ENCODE measurements at places on chromosomes 5 and 9. TPM values are rescaled to one million over a fixed set of nuclear protein-coding genes. Genes with fewer than 3 reads are reported as not detected.

- no peaks in the 10 kb centered on the region for H3K27me3 ChIP-seq
- no peak overlapping the region for H3K4me3 ChIP-seq
These were observed 410.9 kb downstream of the BNC2 start for GRCh38 chr9:16459421-16460148.

The PCDHB15 gene
- total RNA-seq: 9.4 TPM

GRCh38 chr5:62199792-62200716 lies 106.0 kb upstream of the KIF2A start:
- DNase-seq: no peak
- H3K27ac ChIP-seq: no peak overlapping the region
- no peak overlapping the region for H3K4me3 ChIP-seq
- H3K36me3 ChIP-seq: no peaks in the 10 kb centered on the region
- no peaks in the 10 kb centered on the region for H3K4me1 ChIP-seq
- no peaks in the 10 kb centered on the region for H3K27me3 ChIP-seq

DNA sequence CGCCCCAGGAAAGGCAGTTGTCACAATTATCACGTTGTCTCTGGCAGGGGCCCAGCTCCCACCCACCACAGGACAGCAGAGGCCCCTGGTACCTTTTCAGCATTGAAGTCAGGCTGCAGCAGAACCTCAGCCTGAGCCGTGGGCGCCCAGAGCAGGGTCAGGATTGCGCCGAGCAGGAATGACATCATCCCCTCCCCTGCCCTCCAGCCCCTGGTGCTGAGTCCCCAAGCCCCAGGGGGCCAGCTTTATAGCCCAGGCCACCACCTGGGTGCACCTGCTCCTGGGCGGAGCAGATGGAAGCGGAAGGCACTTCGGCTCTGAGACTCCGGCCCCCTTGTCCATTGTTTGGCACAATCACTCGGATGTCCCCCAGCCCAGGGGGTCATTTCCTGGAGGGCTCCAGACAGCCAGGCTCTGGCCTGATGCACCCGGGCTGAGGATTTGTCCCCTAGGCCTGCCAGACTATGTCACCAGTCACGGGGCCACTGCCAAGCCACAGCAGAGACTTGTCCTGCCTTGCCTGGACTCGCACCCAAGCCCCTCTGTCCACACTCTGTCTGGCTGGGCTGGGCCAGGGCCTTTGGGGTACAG lies at the start of gene LCN15:
Gene LCN15 (minus strand): TSS at position 218 of the 591 bp plus-strand sequence. CDS start 30 bp downstream, at position 188.
- peaks cover 25% of the 10 kb centered on the region for H3K27me3 ChIP-seq
- peaks cover 10% of the 10 kb centered on the region for H3K4me1 ChIP-seq
- H3K27ac ChIP-seq: no peak within 1 kb of the TSS
- H3K36me3 ChIP-seq: no peaks in the 10 kb centered on the region
- no peak within 1 kb of the TSS for H3K4me3 ChIP-seq
- no peak for DNase-seq

GRCh38 chr9:117616431-117616831 lies 87.8 kb upstream of the TLR4 start:
- no peak overlapping the region for H3K4me3 ChIP-seq
- H3K27ac ChIP-seq: no peak overlapping the region
- H3K4me1 ChIP-seq: no peaks in the 10 kb centered on the region
- no peaks in the 10 kb centered on the region for H3K36me3 ChIP-seq
- no peaks in the 10 kb centered on the region for H3K27me3 ChIP-seq

DNA sequence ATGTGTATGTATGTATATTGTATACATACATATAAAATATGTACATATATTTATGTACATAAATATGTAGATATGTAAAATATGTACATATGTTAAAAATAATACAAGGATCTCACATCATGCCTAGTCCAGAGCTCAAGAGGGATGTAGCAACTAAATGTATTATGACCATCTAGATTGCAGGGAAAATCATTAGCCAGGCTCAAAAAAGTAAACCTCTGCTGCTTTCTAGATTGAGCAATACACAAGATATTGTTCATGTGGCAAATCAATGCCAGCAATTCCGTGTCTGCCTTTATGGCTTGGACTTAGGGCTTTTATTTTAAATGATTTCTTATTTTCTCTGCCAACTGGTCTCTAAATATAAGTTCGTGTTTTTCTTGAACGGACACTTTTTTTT lies 65.2 kb downstream of the RAI14 start:
- no peak overlapping the region for H3K4me3 ChIP-seq
- H3K4me1 ChIP-seq: peaks cover 15% of the 10 kb centered on the region
- no peak overlapping the region for H3K27ac ChIP-seq

DNA sequence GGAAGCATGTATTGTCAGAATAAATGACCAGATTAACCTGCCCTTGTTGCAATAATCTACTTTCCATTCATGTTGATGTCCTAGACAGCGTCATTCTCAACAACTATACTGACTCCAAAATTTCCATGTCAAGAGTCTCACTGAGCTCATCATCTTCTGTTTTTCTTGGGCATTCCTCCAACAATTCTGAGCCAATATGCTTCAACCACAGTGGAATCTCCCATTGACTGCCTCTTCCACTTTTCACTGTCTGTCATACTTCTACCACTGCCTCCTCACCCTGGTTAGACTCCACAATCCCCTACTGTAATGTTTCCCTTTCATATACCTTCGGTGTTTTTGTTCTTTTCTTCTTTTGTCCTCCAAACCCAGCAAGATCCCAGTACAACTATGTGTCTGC lies 162.8 kb downstream of the TLE1 start:
- peaks cover 5% of the 10 kb centered on the region for H3K4me1 ChIP-seq
- no peak overlapping the region for H3K27ac ChIP-seq
- no peaks in the 10 kb centered on the region for H3K36me3 ChIP-seq
- H3K4me3 ChIP-seq: no peak overlapping the region
- H3K27me3 ChIP-seq: no peaks in the 10 kb centered on the region

DNA sequence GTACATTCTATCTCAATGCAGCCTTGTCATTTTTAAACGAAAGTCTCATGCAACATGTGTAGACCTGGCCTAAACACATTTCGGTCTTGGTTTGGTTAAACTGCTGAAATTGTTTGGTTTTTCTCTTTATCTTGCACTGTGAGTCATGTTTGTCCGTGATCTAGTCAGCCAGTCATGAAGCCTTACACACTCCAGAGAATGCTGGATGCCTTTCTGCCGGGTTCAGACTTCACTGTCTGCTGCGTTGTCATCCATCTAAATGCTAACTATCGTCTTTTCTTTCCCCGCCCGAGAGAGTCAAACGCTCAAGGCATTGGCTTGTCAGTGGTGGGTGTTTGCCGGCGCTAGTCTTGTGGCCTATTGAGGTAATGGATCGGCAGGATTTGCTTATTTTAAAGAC lies 1194.6 kb upstream of the WWC1 start:
- no peaks in the 10 kb centered on the region for H3K36me3 ChIP-seq
- H3K27me3 ChIP-seq: no peaks in the 10 kb centered on the region
- H3K4me1 ChIP-seq: no peaks in the 10 kb centered on the region

DNA sequence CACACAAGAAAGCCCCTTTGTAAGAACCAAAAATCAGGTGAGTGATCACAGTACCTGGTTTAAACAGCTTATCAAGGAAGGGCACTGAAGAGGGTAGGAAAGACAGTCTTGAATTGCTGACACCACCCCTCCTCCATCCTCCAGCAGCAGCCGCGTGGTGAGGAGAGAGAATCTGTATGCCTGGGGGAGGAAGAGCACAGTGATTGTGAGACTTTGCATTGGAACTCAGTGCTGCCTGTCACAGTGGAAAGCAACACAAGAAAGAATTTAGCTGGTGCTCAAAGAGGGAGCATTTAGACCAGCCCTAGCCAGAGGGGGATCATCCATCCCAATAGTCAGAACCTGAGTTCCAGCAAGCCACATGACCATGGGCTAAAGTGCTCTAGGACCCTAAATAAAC lies 11.6 kb upstream of the STX17 start:
- H3K4me1 ChIP-seq: peaks cover 13% of the 10 kb centered on the region
- no peaks in the 10 kb centered on the region for H3K27me3 ChIP-seq
- no peaks in the 10 kb centered on the region for H3K36me3 ChIP-seq
- H3K4me3 ChIP-seq: no peak overlapping the region
- DNase-seq: no peak

- H3K4me1 ChIP-seq: peaks cover 4% of the 10 kb centered on the region
- H3K27ac ChIP-seq: peak overlapping the region; percentile 38
- no peak for DNase-seq
- no peaks in the 10 kb centered on the region for H3K36me3 ChIP-seq
These were observed 176.4 kb downstream of the XRCC4 start for GRCh38 chr5:83253720-83254119.

The FIBCD1 gene
- 1.8 TPM for total RNA-seq

DNA sequence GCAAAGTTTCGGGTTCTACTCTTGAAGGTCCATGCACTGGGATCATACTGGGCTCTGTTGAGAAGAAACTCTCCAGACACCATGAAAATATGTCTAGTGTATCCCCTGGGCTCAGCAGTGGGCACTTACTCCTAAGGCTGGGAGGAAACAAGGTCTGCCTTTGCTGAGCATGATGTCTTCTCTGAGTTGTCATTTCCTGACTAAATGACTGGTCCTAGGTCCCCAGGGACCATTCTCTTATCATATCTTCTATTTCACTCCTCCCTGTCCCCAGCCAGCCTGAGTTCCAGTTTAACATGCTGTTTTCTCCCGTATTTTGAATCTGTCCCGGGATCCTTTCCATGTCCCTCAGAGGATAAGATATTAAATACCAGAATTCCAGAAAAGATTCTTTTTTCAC lies 225.4 kb downstream of the MTRR start:
- DNase-seq: no peak
- H3K27ac ChIP-seq: no peak overlapping the region
- H3K27me3 ChIP-seq: no peaks in the 10 kb centered on the region
- no peaks in the 10 kb centered on the region for H3K4me1 ChIP-seq
- H3K36me3 ChIP-seq: no peaks in the 10 kb centered on the region

- H3K27ac ChIP-seq: no peak overlapping the region
- no peaks in the 10 kb centered on the region for H3K27me3 ChIP-seq
- no peaks in the 10 kb centered on the region for H3K36me3 ChIP-seq
These were observed 49.8 kb upstream of the NREP start for GRCh38 chr5:111806753-111807152.

DNA sequence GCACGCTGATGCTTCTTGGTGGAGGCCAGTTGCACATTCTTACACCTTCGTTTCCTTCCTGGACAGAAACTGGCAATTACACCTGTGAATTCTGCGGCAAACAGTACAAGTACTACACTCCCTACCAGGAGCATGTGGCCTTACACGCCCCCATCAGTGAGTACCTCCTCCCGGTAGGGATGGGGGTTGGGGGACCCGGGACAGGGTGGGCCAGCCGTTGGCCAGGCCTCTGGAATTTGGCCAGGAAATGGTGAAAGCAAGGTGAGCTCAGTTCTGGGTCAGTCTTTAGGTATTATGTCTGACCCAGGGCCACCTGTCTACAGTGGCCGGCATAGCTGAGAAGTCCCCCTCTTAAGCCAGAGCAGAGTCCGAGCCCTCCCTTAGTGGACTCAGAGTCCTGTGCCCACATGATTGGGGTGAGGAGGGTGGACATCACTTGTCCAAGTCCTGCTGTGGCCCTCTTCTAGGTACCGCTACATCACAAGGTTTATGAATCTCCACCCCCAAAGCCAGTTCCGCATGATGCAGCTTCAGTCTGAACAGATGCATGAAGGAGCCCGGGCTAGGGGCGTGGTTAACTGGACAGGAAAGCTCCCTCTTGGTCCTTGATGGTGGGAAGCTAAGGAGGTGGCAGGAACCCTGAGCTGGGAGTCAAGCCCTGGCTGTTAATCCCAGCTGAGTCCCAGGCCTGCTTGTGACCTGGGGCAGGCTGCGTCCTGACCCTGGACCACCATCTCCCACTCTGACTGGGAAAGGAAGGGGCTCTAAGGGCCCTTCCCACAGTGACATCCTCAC lies 61.3 kb downstream of the AMBP start:
- no peaks in the 10 kb centered on the region for H3K4me1 ChIP-seq
- H3K27ac ChIP-seq: no peak overlapping the region

DNA sequence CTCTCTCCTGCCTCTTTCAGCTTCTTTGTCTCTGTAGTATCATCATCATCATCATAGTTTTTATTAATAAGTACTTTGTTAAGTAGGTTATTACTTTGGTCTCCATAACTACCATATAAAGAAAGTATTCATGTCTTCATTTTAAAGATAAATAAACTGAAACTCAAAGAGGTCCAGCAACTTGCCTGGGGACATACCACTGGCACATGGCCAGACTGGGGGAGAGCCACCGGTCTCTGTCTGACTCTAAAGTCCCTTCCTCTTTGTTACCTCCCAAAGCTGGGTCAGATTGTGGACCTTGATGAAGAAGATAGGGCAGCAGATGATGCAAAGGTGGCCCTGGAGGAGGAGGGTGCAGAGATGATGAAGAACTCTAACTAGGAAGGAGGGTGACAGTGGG lies 8.5 kb downstream of the CDX1 start:
- no peak overlapping the region for H3K4me3 ChIP-seq
- no peak for DNase-seq
- peaks cover 27% of the 10 kb centered on the region for H3K27me3 ChIP-seq
- H3K4me1 ChIP-seq: no peaks in the 10 kb centered on the region
- H3K36me3 ChIP-seq: no peaks in the 10 kb centered on the region
- no peak overlapping the region for H3K27ac ChIP-seq

The NMUR2 gene
- not detected for total RNA-seq

All from neural progenitor cell (in vitro differentiated cells).